Activated naive CD4-positive, alpha-beta T cell treated with anti-CD3 and anti-CD28 coated beads, Interleukin-2, amount 10 ng/mL, durations not matched to agents 5 hours and 36 hours (primary cell): ENCODE measurements at places on chromosomes 3 and 15. TPM values are rescaled to one million over a fixed set of nuclear protein-coding genes. Genes with fewer than 3 reads are reported as not detected.

Gene MLF1
- 0.58 TPM for total RNA-seq

Gene MOBP
- not detected for total RNA-seq

Gene ATP13A5
- total RNA-seq: not detected

Gene ENTPD3
- total RNA-seq: not detected

Gene PLA1A
- total RNA-seq: not detected

Gene CD96
- total RNA-seq: 318 TPM

Gene SUCNR1
- not detected for total RNA-seq

Gene AMT
- total RNA-seq: 5.7 TPM

Gene LSAMP
- not detected for total RNA-seq

Gene ZKSCAN7
- total RNA-seq: 1.3 TPM

Gene ITPKA
- total RNA-seq: 0.33 TPM

Gene ZNF80
- total RNA-seq: 0.15 TPM

Gene SLC28A1
- total RNA-seq: not detected

Gene PLA2G4E
- not detected for total RNA-seq

Gene GPR62
- not detected for total RNA-seq

Gene CACNA1D
- 0.34 TPM for total RNA-seq

Gene AADACL2
- not detected for total RNA-seq

Gene PLSCR2
- not detected for total RNA-seq

Gene DNAJA4
- 26.7 TPM for total RNA-seq

Gene MST1
- total RNA-seq: 9.8 TPM

Gene DUSP7
- total RNA-seq: 43.2 TPM

Gene SOX14
- total RNA-seq: not detected

Gene MRAS
- total RNA-seq: not detected

Gene SH3GL3
- not detected for total RNA-seq

Gene WDR76
- total RNA-seq: 53.1 TPM

Gene RARB
- not detected for total RNA-seq

Gene GPR87
- total RNA-seq: not detected

Gene SLC2A2
- not detected for total RNA-seq

Gene PATL2
- total RNA-seq: 25.8 TPM

Gene ASB14
- not detected for total RNA-seq

Gene NMNAT3
- total RNA-seq: 0.43 TPM

Gene AGBL1
- total RNA-seq: not detected

Gene SLC38A3
- total RNA-seq: not detected

Gene GADL1
- total RNA-seq: not detected

Gene ABHD10
- total RNA-seq: 31.4 TPM

Gene CEMIP
- not detected for total RNA-seq

Gene HIGD2B
- total RNA-seq: 0.25 TPM

Gene ACAN
- total RNA-seq: not detected

Gene RPL22L1
- total RNA-seq: 54.2 TPM

Gene TLE3
- 85.8 TPM for total RNA-seq

Gene TMEM207
- total RNA-seq: not detected

Gene PLXNB1
- total RNA-seq: 2.6 TPM

Gene GP9
- total RNA-seq: not detected

Gene BTLA
- total RNA-seq: 74.4 TPM

Gene SNTN
- total RNA-seq: not detected

Gene SERPINI2
- total RNA-seq: not detected

Gene LRRIQ4
- total RNA-seq: not detected

Gene SCG5
- total RNA-seq: 3.0 TPM

Gene NDUFB4
- 111 TPM for total RNA-seq

Gene ZCWPW2
- 0.26 TPM for total RNA-seq

Gene FBXO45
- total RNA-seq: 13.0 TPM

Gene RPP25
- total RNA-seq: 5.7 TPM

Gene ADGRG7
- not detected for total RNA-seq
